ENCODE measurements at places on chromosomes 13 and 19. TPM values are rescaled to one million over a fixed set of nuclear protein-coding genes. Genes with fewer than 3 reads are reported as not detected.
A peak's percentile ranks its signal among the peaks of the same experiment; 100 is the strongest.

The SBK3 gene
- polyA plus RNA-seq = 0.58 TPM

The CCL25 gene
- 0.15 TPM for polyA plus RNA-seq

DNA sequence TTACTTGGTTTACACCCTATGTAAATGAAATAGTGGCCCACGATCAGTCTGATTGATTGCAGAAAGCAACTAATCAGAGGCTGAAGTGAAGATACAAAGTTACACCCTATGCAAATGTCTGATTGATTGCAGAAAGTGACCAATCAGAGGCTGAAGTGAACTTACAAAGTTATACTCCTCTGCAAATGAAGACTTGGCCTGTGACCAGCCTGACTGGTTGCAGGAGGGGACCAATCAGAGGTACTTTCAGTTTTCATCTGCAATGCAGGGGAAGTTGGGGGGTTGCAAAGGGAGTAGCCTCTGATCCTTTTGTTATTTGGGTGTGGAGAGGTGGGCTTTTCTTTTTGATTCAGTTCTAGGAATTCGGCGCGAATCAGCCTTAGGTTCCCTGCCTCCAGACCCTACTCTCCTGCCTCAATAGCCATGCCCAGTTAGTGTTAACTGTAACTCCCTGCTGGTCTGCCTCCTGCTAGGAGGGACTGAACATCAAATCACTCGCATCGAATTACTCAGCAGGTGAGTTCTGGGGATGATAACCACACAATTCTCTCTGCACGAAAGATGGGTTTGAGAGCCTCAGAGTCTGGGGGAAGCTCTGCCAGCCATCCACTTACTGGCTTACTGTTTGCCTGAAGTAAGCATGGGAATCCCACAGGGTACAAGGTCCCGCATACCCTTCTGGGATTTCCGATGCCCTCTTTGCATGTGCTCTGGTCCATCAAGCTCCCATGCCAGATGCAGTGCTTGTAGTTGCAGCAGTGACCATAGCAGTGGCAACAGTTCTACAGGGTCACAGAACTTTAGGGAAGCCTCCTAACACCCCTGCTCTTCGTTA lies 7.5 kb downstream of the ARL11 start:
- peak; percentile 40 for DNase-seq

DNA sequence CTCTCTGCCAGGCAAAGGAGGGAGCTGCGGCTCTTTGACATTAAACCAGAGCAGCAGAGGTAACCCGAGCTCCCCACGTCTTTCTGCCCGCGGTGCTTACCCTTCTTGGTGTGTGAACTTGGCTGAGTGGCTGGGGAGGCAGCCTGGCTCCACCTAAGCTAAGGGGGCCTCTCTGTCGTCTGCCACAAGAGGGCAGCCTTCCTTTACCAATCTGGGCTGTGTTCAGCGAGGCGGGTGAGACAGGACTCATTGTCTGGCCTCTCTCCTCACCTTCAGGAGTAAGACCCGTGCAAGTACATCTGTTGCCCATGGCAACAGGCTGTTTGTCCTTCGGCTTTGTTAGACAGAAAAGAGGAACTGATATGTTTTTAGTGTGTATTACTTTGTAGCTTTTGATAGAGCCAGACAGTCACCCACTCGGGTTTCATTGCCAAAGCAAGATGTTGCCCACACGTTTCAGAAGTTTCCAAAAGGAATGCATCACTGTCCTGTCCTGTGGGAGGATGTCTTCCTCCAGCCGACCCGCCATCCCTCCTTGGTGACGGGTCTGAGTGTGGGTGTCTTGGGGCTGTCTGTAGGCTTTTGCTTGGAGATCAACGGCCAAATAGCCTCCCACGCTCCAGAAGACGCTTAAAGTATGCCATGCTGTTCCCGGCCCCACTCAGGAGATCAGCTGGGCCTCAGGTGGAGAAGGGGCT lies 4.6 kb downstream of the POP4 start:
- peak; percentile 82 for DNase-seq

DNA sequence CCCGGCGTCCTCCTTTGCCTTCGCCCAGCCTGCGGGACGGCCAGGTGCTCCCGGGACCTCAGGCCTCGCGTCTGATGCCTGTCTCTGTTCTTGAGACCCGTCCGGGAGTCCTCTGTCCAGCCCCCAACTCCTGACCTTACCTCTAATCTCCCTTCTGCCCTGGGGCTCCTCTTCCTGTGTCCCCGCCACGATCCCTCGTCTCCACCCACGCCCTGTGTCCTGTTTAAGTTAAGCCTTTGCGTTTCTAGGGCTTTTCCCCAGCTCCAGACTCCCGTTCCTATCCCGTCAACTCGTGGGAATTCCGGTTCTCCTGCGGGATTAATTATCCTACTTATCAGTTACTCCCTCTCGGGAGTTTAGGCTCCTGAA lies 686 bp downstream of the LENG8 start:
- DNase-seq = no peak

DNA sequence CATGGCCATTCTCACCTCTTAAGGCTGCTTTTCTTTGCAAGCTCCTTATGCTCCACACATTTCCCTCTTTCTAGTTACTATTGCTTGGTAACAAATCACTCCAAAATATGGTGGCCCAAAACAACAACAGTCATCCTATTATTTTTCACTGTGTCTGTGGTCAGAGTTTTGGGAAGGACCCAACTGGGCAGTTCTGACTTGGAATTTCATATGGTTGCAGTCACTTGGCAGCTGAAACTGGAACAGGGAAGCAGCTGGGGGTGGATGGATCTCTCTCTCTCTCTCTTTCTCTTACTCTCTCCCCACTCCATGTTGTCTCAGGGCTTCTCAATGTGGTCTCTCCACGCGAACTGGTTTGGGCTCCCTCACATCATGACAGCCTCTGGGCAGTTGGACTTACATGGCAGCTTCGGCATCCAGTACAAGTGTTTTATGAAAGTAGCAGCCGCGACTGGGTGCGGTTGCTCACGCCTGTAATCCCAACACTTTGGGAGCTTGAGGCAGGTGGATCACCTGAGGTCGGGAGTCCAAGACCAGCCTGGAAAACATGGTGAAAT lies 39.6 kb downstream of the NUMBL start:
- DNase-seq = no peak

- no peak for DNase-seq
Observed at GRCh38 chr19:8163759-8164158, 14.4 kb upstream of the FBN3 start.

DNA sequence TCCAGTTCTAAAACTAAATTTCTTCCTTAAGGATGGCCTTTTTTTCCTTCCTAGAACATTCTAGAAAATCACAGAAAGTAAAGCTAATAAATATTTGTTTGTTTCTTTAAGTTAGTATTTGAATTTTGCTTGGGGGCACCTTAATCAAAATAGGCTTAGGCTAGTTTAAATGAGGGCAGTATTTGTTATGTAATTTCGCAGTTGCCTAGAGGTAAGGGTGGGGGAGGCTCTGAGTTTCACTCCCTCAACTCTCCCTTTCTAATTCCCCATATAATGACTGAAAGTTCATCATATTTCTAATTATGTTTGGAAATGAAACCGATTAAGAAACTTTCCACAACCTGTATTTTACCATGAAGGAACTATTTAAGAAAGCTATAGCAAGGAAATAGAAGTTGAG lies 40.6 kb downstream of the PCDH17 start:
- DNase-seq = no peak

Data from left kidney (tissue), 8 donors.